NCI-H2029 treated with DMSO at 0.1 percent for 48 hours (cell line): ENCODE measurements at places on chromosomes 5 and 9.

DNA sequence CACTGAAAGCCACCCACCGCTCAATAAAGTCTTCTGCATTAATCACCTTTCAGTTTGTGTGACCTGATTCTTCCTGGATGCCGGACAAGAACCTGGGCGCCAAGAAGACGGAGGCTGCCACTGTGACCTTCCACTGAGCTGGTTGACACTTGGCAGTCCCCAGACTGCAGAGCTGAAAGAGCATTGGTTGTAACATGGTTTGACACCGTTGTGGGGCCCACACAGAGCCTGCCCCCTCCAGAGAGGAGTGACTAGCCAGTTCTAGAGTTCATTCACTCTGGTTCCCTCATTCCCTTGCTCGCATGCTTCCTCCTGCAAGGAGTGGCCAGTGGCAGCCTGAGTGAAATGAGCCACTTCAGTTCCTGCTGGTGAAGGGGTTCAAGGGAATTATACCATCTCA lies 86.2 kb upstream of the ANXA1 start:
- DNase-seq: no peak

GRCh38 chr5:172486451-172486850 lies 32.1 kb upstream of the SH3PXD2B start:
- no peak for DNase-seq

DNA sequence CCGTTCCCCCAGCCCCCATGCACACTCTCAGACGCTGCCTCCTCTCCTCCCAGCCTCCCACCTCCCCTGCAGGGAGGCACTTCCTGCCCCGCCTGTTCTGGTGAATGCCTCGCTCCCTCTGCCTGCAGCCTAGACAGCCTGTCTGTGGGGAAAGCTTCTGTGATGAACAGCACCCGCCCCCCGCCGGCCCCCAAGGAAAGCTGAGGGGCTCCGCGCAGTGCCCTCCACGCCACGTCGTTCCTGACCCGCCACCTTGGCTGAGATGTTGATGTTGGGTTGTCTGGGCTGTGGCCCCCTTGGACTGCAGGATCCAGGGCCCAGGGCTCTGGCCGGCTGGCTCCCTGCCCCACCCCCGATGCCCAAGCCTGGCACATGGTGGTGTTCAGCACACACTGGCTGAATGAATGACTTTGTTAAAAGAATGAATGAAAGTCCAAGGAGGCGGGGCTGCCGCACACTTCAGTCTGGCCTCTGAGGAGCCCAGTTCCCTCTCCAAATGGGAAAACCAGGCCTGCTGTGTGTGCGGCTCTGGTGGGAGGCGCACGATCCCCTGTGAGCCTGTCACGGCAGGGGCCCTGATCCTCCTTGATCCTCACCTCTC lies 2.1 kb upstream of the MYMK start:
- DNase-seq: no peak

DNA sequence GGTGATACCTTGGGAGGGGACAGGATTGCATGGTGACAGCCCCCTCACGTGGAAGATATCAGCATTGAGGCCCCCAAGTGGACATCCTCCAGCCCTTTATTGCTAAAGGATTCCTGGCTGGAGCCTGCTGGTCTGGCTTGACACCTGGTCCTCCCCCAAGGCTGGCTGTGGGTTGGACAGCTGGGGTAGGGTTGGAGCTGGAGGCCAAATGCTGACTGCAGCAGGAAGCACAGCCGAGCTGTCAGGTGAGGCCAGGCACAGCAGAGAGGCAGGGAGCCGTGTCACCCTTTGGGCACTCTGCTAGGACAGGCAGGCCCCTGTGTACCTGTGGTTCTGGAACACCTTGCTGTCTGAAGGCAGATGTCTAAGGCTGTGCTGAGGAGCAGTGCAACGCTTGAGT lies 2.2 kb downstream of the CACFD1 start:
- no peak for DNase-seq

DNA sequence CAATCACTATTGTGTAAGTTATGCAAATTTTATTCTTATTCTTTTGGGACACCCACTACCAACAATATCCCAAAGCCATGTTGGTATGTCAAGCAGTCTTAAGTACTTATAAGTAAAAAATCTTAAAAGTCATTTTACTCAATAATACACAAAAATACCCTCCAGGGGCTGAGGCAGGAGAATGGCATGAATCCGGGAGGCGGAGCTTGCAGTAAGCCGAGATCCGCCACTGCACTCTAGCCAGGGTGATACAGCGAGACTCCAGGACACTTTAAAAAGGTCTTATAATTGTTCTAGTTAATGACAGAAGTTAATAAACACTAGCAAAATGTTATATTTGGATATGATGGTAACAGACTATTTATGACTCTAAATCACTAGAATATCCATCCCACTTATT lies 16.8 kb downstream of the CLINT1 start:
- no peak for DNase-seq

DNA sequence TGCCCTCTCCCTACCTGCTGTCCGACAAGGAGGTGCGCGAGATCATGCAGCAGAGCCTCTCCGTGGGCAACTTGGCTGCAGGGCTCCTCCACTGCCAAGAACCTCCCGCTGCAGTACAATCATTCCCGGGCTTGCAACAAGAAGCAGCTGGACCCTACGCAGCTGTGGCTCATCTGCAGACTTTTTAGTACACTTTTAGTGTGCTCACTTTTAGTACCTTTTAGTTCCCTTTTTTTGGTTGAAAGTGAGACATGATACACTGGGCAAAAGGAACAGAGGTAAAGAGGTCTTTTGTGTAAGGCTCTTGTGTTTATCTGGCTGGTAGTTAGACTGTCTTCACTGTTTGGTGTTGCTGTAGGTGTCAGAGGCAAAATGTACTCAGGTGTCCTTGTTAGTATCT lies 58.1 kb upstream of the SPTLC1 start:
- DNase-seq: no peak

DNA sequence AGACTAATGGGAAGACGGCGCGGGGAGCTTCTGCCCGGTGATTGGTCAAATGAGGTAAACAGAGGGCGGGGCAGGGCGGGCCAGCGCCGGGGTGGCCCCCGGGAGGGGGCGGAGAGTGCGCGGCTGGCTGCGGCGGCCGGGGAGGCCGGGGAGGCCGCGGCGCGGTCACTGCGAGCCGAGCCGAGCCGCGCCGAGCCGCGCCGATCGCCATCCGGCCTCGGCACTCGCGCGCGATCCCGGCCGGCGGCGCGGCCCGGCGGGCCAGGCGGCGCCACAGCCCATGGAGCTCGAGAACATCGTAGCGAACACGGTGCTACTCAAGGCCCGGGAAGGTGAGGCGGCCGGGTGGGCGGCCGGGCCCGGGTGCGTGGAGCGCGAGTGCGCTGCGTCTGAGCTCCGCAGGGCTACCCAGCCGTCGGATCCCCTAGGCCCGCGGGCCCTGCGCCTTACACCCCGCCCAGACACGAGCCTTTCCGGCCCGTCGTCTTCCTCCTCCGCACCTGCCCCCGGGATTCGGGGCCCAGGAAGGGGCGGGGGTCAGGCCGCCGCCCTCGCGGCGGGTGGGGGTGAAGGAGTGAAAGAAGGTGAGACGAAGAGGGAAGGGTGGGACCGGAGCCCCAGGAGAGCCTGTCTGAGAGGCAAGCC lies at the start of gene GRK6:
GRK6 (plus strand) TSS at position 111 of the 645 bp plus-strand sequence; CDS start at position 281, 170 bp downstream.
- no peak for DNase-seq

DNA sequence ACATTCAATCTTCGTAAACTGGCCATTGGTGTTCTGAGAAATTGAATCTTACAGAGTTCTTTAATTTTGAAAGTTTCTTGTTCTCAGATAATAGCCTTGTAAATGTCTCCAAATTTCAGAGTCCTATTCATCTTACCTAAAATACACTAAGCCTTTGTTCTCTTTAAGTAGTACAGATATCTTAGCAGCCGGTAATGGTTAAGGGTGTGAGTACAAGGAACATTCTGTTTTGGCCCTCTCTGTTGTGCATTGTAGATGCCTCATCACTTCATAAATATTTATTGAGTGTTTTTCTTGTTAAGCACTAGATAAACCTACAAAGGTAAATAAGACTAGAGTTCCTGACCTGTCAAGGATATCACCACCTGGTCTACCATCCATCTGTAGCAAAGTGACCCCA lies 35.2 kb downstream of the ZCCHC7 start:
- DNase-seq: no peak

DNA sequence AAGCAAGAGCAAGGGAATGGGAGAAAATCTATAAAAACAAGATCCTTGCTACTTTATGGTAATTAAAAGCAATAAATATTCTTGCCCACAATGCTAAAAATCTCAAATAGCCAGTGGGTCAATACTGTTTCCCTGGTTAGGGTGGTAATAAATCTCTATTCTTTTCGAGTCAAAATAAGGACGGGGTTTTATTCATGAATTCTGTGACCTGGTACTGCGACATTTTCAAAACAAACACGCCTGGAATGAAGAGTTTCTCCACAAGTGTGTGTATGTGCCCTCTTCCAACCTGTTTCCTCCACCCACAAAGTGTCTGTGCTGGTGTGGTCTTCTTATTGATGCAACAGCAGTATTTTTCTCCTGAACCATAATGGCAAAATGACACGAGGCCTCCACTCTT lies 358.8 kb upstream of the BRINP1 start:
- DNase-seq: no peak

- no peak for DNase-seq
Observed at GRCh38 chr5:176481711-176482110, 33.5 kb downstream of the FAF2 start.

GRCh38 chr5:97067296-97067850 lies 75.0 kb downstream of the LIX1 start:
- DNase-seq: no peak
